Gastrocnemius medialis (tissue), 4 donors: ENCODE measurements at places on chromosomes 1 and 21. TPM values are rescaled to one million over a fixed set of nuclear protein-coding genes. Genes with fewer than 3 reads are reported as not detected.
A peak's percentile ranks its signal among the peaks of the same experiment; 100 is the strongest.

- no peaks in the 10 kb centered on the region for H3K36me3 ChIP-seq
- no peak overlapping the region for H3K4me3 ChIP-seq
- no peaks in the 10 kb centered on the region for H3K4me1 ChIP-seq
- H3K27me3 ChIP-seq, result no peaks in the 10 kb centered on the region
- no peak overlapping the region for H3K27ac ChIP-seq
Observed at GRCh38 chr1:175095978-175096607, 28.5 kb downstream of the TNN start.

DNA sequence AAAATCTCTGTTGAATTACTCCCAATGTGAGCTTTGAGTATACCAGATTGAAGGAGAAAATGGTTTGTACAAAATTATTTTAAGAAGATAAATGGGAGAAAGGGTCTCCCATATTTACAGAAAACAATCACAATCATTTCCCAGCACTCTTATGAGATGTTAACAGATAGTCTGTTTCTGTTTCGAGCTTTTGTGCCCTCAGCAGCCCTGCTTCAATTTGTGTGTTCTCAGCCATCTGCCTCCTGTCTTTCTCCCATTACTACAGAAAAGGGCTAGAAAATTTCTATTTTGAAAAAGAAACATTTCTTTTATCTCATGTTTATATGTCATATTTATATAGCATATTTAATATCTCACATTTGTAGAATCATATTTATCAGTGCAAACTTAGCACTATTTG lies 498.4 kb downstream of the TTLL7 start:
- H3K4me3 ChIP-seq, result no peak overlapping the region
- H3K27me3 ChIP-seq, result no peaks in the 10 kb centered on the region
- no peak overlapping the region for H3K27ac ChIP-seq
- H3K36me3 ChIP-seq, result no peaks in the 10 kb centered on the region

DNA sequence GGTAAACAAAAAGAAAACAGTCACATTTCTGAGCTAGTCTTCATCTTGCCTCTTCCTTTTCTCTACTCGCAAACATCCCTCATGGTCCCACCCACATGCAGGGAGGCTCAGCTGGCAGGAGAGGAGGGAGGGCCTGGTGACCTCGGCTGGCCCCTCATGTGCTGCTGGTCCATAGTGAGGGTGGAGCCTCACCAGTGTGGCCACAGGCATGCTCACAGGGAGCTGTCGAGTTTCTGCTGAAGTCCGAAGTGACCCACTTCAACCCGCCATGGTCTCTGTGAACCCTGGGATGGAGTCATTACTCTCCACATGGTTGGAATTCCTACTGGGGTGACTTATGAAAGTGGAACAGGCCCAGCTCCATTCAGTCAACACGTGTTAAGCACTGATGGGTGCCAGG lies 253.4 kb downstream of the RHOU start:
- no peaks in the 10 kb centered on the region for H3K36me3 ChIP-seq
- H3K4me3 ChIP-seq, result no peak overlapping the region
- no peaks in the 10 kb centered on the region for H3K27me3 ChIP-seq
- no peak overlapping the region for H3K27ac ChIP-seq

DNA sequence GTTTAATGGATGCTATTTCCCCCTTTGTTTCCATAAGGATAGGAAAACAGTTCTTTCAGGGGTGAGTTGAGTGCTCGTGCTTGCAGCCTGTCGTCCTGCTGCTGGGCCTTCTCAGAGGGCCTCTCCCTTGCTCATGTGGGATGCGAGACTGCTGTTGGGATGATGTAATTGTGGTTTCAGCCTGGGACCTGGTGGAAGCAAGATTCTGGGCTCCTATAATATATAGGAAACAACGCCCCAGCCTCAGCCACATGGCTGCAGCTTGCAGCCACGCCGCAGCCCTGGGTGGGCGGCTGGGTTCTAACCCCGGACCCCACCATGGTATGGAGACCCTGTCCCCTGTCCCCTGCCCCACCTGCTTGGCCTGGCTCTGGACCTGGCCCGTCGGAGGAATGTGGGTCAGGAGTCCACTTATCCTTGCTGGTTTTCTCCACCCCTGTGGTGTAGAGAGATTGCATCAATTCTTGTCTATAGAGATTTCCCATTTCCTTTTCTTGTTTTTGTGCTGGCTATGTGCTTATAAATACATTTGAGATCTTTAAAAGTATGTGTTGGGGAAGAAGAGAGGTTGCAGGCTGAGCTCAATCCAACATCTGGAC lies 357.8 kb downstream of the SIPA1L2 start:
- H3K4me3 ChIP-seq, result no peak overlapping the region
- no peak for DNase-seq
- no peaks in the 10 kb centered on the region for H3K4me1 ChIP-seq

- DNase-seq, result no peak
- no peak overlapping the region for H3K27ac ChIP-seq
Observed at GRCh38 chr1:4090556-4090955, 190.5 kb upstream of the C1orf174 start.

- peaks cover 29% of the 10 kb centered on the region for H3K4me1 ChIP-seq
- H3K27me3 ChIP-seq, result no peaks in the 10 kb centered on the region
- no peak overlapping the region for H3K4me3 ChIP-seq
- H3K27ac ChIP-seq, result peak overlapping the region; percentile 82
Observed at GRCh38 chr1:184860535-184860934, 105.9 kb upstream of the EDEM3 start.

DNA sequence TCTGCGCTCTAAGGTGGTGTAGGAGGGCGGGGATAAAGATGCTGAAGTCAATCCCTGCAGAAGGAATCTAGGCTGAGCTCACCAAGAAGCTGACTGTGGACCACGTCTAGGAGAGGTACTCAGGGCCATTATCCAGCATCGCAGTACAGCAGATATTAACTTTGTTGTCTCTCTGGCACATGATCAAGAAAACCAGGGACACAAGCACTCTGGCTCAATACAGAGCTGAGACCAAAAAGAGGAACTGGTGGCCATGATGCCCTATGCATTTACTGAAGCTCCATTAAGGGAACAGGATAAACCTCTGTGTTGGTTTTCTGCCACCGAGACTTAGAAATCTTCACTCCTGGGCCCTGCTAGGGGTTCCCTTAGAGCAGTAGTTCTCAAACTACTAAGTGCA lies 38.0 kb upstream of the ANGPTL7 start:
- H3K4me3 ChIP-seq, result no peak overlapping the region
- H3K36me3 ChIP-seq, result peaks cover 56% of the 10 kb centered on the region
- no peaks in the 10 kb centered on the region for H3K27me3 ChIP-seq
- no peak for DNase-seq
- peaks cover 9% of the 10 kb centered on the region for H3K4me1 ChIP-seq
- H3K27ac ChIP-seq, result peak overlapping the region; percentile 33

- H3K4me3 ChIP-seq, result no peak overlapping the region
- peaks cover 8% of the 10 kb centered on the region for H3K4me1 ChIP-seq
- no peak for DNase-seq
- H3K27me3 ChIP-seq, result no peaks in the 10 kb centered on the region
- H3K27ac ChIP-seq, result peak overlapping the region; percentile 48
- H3K36me3 ChIP-seq, result peaks cover 65% of the 10 kb centered on the region
Observed at GRCh38 chr21:32329331-32329730, 30.7 kb downstream of the MRAP start.

DNA sequence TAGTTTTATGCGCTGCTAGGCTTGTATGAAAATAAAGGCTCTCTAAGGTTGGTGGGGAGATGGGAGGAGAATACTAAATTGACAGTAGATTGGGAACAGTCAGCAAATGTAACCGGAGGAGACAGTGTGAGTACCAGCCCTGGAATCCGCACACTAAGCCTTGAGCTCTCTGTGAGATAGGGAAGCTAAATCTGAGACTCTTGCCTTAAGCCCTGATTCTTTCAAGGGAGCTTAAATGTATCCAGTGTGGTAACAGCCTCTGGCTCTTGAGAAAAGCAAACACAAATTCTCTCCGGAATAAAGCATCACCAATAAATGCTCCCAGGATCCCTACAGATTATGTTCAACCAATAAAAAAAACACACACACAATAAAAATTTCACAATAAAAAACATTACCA lies 33.0 kb upstream of the PDPN start:
- no peaks in the 10 kb centered on the region for H3K4me1 ChIP-seq
- no peak overlapping the region for H3K4me3 ChIP-seq
- DNase-seq, result peak; percentile 18
- no peak overlapping the region for H3K27ac ChIP-seq

DNA sequence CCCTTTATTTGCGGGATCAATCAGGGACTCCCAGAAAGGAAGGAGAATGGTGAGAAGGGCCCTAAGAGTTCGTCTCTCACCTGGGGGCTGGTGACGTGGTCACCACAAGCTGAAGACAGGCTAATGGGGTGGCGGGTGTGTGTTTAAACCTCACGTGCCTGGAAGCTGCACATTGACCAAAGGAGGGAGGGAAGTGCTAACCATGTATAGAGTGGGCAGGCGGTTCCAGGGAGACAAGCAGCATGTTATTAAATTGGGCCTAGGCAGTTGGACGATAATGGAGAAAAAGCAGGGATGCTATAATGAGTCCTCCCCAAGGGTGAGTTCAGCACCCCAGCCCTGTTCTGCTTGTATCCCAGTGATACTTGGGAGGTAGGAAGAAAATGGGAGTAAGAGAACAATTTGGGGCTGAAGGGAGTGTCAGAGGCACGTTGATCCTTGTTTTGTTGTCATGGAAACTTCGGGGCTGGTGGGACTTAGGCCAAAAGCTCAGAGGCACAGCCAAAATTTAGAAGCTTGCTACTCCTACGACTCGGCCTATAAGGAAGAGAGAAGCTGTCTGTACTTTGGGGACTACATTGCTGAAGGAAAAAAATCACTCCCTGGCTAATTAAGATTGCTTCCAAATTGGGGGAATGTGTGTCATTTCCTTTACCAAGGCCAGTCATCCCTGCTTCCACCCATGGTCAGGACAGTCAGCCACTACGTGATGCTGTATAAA lies 33.2 kb upstream of the EPHA8 start:
- no peaks in the 10 kb centered on the region for H3K27me3 ChIP-seq
- H3K36me3 ChIP-seq, result peaks cover 31% of the 10 kb centered on the region
- H3K4me3 ChIP-seq, result no peak overlapping the region
- H3K4me1 ChIP-seq, result peaks cover 4% of the 10 kb centered on the region
- H3K27ac ChIP-seq, result no peak overlapping the region

GRCh38 chr1:83574791-83575190 lies 424.1 kb downstream of the TTLL7 start:
- H3K4me1 ChIP-seq, result no peaks in the 10 kb centered on the region
- no peak overlapping the region for H3K4me3 ChIP-seq
- no peaks in the 10 kb centered on the region for H3K36me3 ChIP-seq
- no peak overlapping the region for H3K27ac ChIP-seq
- DNase-seq, result no peak

GRCh38 chr1:177384461-177384860 lies 213.7 kb downstream of the BRINP2 start:
- no peak for DNase-seq
- no peaks in the 10 kb centered on the region for H3K27me3 ChIP-seq
- no peaks in the 10 kb centered on the region for H3K36me3 ChIP-seq
- no peak overlapping the region for H3K4me3 ChIP-seq
- H3K4me1 ChIP-seq, result no peaks in the 10 kb centered on the region

- peaks cover 2% of the 10 kb centered on the region for H3K36me3 ChIP-seq
- peaks cover 48% of the 10 kb centered on the region for H3K4me1 ChIP-seq
- no peak overlapping the region for H3K4me3 ChIP-seq
- DNase-seq, result peak; percentile 30
Observed at GRCh38 chr1:12407050-12407961, 177.5 kb downstream of the VPS13D start.

GRCh38 chr1:51760872-51761271 lies 117.7 kb downstream of the NRDC start:
- H3K27me3 ChIP-seq, result no peaks in the 10 kb centered on the region
- H3K36me3 ChIP-seq, result peaks cover 15% of the 10 kb centered on the region
- H3K4me1 ChIP-seq, result peaks cover 5% of the 10 kb centered on the region

DNA sequence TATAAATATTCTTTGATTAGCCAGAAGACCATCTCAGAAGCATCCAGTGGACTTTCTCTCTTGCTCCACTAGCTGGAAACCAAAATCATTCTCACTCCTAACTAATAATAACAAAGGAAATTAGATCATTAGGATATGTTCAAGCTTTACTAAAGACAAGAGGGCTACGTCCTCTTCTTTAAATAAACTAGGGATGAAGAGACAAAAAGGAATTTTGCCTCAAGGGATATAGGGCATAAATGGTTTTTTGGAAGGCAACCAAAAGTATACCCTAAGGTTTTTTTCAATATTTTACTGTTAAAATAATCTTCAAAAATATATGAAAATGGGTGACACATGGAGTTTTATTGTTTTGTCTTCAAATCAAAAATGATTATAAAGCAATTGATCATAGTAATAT lies 745.8 kb downstream of the MRPL39 start:
- no peaks in the 10 kb centered on the region for H3K27me3 ChIP-seq
- no peak overlapping the region for H3K27ac ChIP-seq

GRCh38 chr1:92519043-92519442 lies 32.3 kb upstream of the GFI1 start:
- DNase-seq, result no peak
- H3K4me1 ChIP-seq, result no peaks in the 10 kb centered on the region
- H3K36me3 ChIP-seq, result no peaks in the 10 kb centered on the region
- no peaks in the 10 kb centered on the region for H3K27me3 ChIP-seq
- no peak overlapping the region for H3K4me3 ChIP-seq
- no peak overlapping the region for H3K27ac ChIP-seq

GRCh38 chr1:154431586-154432373 lies 26.6 kb downstream of the IL6R start:
- H3K36me3 ChIP-seq, result no peaks in the 10 kb centered on the region
- peaks cover 82% of the 10 kb centered on the region for H3K4me1 ChIP-seq
- peak; percentile 74 for DNase-seq
- peak overlapping the region; percentile 100 for H3K27ac ChIP-seq

- peaks cover 9% of the 10 kb centered on the region for H3K4me1 ChIP-seq
- no peak overlapping the region for H3K4me3 ChIP-seq
- H3K27ac ChIP-seq, result no peak overlapping the region
- H3K27me3 ChIP-seq, result no peaks in the 10 kb centered on the region
Observed at GRCh38 chr1:48725341-48726046, 51.2 kb downstream of the BEND5 start.

- no peak overlapping the region for H3K4me3 ChIP-seq
- no peaks in the 10 kb centered on the region for H3K27me3 ChIP-seq
- no peak for DNase-seq
- no peak overlapping the region for H3K27ac ChIP-seq
Observed at GRCh38 chr1:234240680-234241079, 132.6 kb upstream of the COA6 start.

DNA sequence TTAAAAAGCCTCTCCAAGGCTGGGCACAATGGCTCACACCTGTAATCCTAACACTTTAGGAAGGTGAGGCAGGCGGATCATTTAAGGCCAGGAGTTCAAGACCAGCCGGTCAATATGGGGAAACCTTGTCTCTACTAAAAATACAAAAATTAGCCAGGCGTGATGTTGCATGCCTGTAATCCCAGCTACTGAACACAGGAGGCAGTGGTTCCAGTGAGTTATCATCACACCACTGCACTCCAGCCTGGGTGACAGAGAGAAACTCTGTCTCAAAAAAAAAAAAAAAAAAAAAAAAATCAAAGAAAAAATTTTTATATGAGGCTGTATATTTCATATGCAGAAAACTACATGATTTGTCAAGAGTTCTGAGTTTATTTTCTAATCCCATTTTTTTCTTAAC lies 1107.1 kb upstream of the TMPRSS15 start:
- DNase-seq, result no peak
- no peak overlapping the region for H3K4me3 ChIP-seq
- H3K27ac ChIP-seq, result no peak overlapping the region
- H3K4me1 ChIP-seq, result no peaks in the 10 kb centered on the region
- H3K36me3 ChIP-seq, result no peaks in the 10 kb centered on the region
- no peaks in the 10 kb centered on the region for H3K27me3 ChIP-seq

The TMEM82 gene
- not detected for total RNA-seq

The VANGL1 gene
- total RNA-seq, result 1.1 TPM

The CBR3 gene
- 2.4 TPM for total RNA-seq

The GSTM2 gene
- 41.4 TPM for total RNA-seq

The KRTAP7-1 gene
- total RNA-seq, result not detected

The NBPF4 gene
- not detected for total RNA-seq

The MEAF6 gene
- 72.5 TPM for total RNA-seq

The BRINP3 gene
- total RNA-seq, result not detected

The LHX8 gene
- total RNA-seq, result not detected

The SERPINC1 gene
- 4.5 TPM for total RNA-seq

The AVPR1B gene
- total RNA-seq, result not detected
